ENCODE measurements at places on chromosomes 16 and 17. TPM values are rescaled to one million over a fixed set of nuclear protein-coding genes. Genes with fewer than 3 reads are reported as not detected.

Gene KRT17
- total RNA-seq, result not detected

Gene TEKT5
- total RNA-seq, result not detected

Gene FAM20A
- total RNA-seq, result not detected

Gene ATP6V0A1
- total RNA-seq, result 71.5 TPM

Gene LGALS9B
- total RNA-seq, result not detected

Gene OR1F1
- total RNA-seq, result not detected

Gene C16orf54
- total RNA-seq, result 22.5 TPM

Gene TSNAXIP1
- total RNA-seq, result 1.9 TPM

Gene PHF12
- 96.5 TPM for total RNA-seq

Gene MRPS23
- 37.9 TPM for total RNA-seq

Gene CFAP97D1
- total RNA-seq, result not detected

Gene SULT1A1
- 2.1 TPM for total RNA-seq

Gene CCDC200
- not detected for total RNA-seq

Gene AGRP
- not detected for total RNA-seq

Gene CD300A
- total RNA-seq, result 0.34 TPM

Gene CPNE7
- 2.7 TPM for total RNA-seq

Gene CLEC19A
- total RNA-seq, result not detected

Gene NPIPB6
- total RNA-seq, result 2.1 TPM

Gene YWHAE
- 253 TPM for total RNA-seq

Gene PRAC1
- not detected for total RNA-seq

Gene NEUROD2
- not detected for total RNA-seq

Gene UBALD1
- total RNA-seq, result 17.2 TPM

Gene CCDC144A
- 3.0 TPM for total RNA-seq

Gene KIF19
- not detected for total RNA-seq

Gene SLC2A4
- not detected for total RNA-seq

Gene FA2H
- 0.78 TPM for total RNA-seq

Gene TMEM88
- 3.2 TPM for total RNA-seq

Gene TNP2
- total RNA-seq, result not detected

Gene VKORC1
- total RNA-seq, result 38.7 TPM

Gene TBC1D3C
- 4.6 TPM for total RNA-seq

Gene RASD1
- 1.0 TPM for total RNA-seq

Gene TAT
- total RNA-seq, result not detected

Gene RNFT1
- 29.1 TPM for total RNA-seq

Gene KCNH6
- not detected for total RNA-seq

Gene OTOA
- 0.60 TPM for total RNA-seq

Gene KRTAP9-3
- not detected for total RNA-seq

Gene RNF43
- 1.5 TPM for total RNA-seq

Gene KCNJ18
- total RNA-seq, result not detected

Gene TBC1D3K
- total RNA-seq, result not detected

Gene DPEP3
- 0.29 TPM for total RNA-seq

Gene RNF227
- total RNA-seq, result 2.8 TPM

Gene MYH3
- 5.8 TPM for total RNA-seq

Gene CYB561
- 18.9 TPM for total RNA-seq

Gene VPS35L
- 66.0 TPM for total RNA-seq

Gene RMI2
- 8.1 TPM for total RNA-seq

Gene KRTAP2-1
- total RNA-seq, result not detected

Gene KRTAP2-3
- total RNA-seq, result not detected

Gene ZP2
- not detected for total RNA-seq

Gene ALOX15B
- not detected for total RNA-seq

Gene KCNAB3
- total RNA-seq, result 10.8 TPM

Data from activated B cell treated with CpG ODN at 0.5 μM for 24 hours (primary cell).